Activated CD4-positive, alpha-beta T cell treated with anti-CD3 and anti-CD28 coated beads for 36 hours (primary cell): ENCODE measurements at places on chromosomes 11 and 22. TPM values are rescaled to one million over a fixed set of nuclear protein-coding genes. Genes with fewer than 3 reads are reported as not detected.

DNA sequence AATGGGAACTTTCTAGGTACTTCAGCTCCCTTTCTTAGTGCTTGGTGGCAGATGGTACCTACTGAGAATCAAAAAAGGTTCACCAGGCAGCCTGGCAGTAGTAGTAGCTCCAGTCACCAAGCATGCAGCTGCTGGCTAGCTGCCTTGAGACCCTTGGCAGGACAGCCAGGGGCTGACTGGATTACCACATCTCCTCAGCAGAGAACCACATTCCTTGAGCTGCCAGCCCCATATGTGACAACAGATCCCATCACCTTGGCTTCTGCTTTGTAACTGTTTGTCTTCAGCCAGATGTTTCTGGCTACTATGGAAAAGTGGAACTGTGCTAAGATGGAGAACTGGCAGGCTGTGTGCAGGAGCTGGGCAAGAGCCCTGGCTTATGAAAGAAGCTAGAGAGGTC is 39.6 kb upstream of the CHRM4 start:
- no peaks in the 10 kb centered on the region for H3K27me3 ChIP-seq
- no peak overlapping the region for H3K4me3 ChIP-seq
- DNase-seq, result no peak
- no peak overlapping the region for H3K27ac ChIP-seq
- peaks cover 43% of the 10 kb centered on the region for H3K36me3 ChIP-seq
- H3K4me1 ChIP-seq, result no peaks in the 10 kb centered on the region

- no peaks in the 10 kb centered on the region for H3K36me3 ChIP-seq
- no peak overlapping the region for H3K27ac ChIP-seq
- H3K27me3 ChIP-seq, result peaks cover 1% of the 10 kb centered on the region
- no peak for DNase-seq
Measured at GRCh38 chr11:90428836-90429235, 206.0 kb upstream of the CHORDC1 start.

- no peak overlapping the region for H3K4me3 ChIP-seq
- H3K4me1 ChIP-seq, result peaks cover 25% of the 10 kb centered on the region
- DNase-seq, result no peak
- H3K36me3 ChIP-seq, result no peaks in the 10 kb centered on the region
- H3K27me3 ChIP-seq, result peaks cover 76% of the 10 kb centered on the region
- H3K27ac ChIP-seq, result no peak overlapping the region
Measured at GRCh38 chr11:43582024-43582862, 98.3 kb upstream of the HSD17B12 start.

Gene RTN4RL2
- total RNA-seq, result 0.33 TPM

Gene ART1
- total RNA-seq, result not detected
